ENCODE measurements at places on chromosomes 2 and 18.

- no peak for DNase-seq
Measured at GRCh38 chr18:21857871-21858270, 117.3 kb downstream of the MIB1 start.

DNA sequence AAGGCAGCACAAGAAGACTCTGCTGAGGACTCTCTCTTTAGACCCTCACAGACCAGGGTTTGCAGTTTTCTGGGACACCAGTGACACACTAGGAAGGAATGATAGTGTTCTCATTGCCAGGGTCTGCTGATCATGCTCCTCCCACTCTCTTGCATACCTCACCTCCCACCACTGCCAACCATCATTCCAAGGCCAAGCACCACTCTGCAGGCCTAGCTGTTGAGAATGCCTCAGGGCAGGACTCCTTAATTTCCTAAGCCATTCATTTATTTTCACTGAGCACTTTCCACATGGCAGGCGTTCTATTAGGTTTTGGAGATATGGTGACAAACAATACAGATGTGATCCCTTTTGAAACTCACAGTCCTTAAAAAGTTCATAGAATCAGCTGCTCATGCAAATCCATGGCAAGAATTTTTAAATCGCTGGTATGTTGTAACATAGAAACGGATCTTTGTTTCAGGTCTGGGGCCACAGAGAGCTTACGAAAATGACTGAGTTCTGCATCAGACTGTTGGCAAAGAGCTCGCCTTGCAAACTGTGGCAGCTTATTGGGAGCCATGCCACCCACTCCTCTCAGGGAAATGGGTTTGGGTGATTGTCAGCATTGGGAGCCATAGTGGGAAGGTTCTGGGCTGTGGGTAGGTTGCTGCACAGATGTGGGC, 78.5 kb downstream of the XDH start:
- DNase-seq: no peak

GRCh38 chr2:62440281-62440946, 65.6 kb downstream of the TMEM17 start:
- DNase-seq: no peak

GRCh38 chr18:7248877-7249276, 18.0 kb downstream of the LRRC30 start:
- no peak for DNase-seq

DNA sequence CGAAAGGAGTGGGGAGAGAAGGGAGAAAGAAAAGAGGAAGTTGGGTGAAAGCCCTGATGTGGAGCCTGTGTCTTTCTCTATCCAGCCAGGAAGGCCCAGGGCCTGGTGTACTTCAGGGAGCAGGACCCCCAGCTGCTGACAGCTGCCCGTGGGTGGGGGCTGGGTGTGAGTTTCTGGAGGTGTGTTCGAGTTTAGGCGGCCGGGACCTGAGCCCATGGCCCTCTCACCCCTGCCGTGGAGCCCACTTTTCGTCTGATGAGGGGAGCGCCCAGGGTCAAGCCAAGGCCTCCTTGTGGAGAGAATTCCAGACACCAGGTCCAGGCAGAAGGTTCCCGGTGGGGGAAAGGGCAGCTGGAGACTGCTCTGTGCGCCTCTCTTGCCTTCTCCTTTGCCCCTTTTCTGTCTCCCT, 2.2 kb downstream of the SIX3 start:
- DNase-seq: no peak

- no peak for DNase-seq
Measured at GRCh38 chr2:210901326-210901725, 344.9 kb downstream of the CPS1 start.

- no peak for DNase-seq
Measured at GRCh38 chr2:85669549-85669948, 1.6 kb upstream of the SFTPB start.

DNA sequence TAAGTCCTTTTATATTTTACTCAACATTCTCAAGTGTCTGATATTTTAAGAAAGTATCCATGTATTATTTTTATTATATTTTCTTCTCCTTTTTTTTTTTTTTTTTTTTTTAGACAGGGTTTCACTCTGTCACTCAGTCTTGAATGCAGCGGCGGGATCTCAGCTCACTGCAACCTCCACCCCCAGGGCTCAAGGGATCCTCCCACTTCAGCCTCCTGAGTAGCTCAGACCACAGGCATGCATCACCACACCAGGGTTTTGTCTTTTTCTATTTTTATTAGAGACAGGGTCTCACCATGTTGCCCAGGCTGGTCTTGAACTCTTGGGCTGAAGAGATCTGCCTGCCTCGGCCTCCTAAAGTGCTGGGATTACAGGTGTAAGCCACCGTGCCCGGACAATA, 212.1 kb downstream of the TCF4 start:
- DNase-seq: no peak

GRCh38 chr2:26464390-26465265, 13.3 kb downstream of the OTOF start:
- no peak for DNase-seq

DNA sequence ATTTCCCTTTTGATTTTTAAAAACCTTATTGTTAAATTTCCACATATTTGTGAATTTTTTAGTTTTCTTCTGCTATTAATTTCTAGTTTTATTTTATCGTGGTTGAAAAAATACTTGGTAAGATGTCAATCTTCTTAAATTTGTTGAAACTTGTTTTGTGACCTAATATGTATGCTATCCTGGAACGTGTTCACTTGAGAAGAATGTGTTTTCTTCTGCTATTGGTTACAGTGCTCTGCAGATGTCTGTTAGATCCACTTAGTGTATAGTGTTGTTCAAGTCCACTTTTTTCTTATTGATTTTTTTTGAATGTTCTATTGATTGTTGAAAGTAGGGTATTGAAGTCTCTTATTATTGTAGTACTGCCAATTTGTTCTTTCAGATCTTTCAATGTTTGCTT, 116.5 kb upstream of the NETO1 start:
- DNase-seq: no peak

DNA sequence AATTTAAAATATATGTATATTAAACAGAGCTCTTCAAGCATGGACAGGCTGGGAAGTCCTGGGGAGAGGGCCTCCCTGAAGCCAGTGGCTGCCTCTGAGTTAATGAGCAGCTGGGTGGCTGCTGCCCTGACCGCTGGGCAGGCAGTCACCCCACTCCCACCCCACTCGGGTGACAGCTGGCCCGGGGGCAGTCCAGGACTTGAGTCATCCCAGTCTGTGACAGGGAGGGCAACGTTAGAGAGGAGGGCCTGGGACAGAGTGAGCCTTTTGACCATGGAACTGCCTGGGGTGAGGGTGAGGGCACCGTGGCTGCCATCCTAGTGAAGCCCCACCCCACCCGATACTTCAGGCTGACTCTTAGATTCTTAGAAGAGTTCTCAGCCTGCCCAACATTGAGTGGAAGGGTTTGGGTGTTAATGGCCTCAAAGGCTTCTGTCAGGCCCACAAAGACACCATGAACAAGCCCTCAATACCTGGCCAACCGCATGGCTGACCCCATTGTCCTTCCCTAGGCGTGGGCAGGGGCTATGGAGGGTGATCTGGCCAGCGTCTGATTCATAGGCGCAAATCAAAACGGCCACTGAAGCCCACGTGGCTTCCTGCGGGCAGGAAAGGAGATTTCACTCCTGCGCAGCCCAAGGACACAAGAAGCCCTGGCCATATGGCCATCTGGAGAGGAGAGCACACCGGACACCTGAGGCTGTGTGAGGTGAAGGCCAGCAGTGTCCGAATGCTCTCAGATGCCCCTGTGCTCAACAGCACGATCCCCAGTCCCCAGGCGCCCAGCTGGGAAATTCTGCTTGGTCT, 47.5 kb downstream of the MRPS5 start:
- no peak for DNase-seq

GRCh38 chr2:175461839-175462238, 280.3 kb upstream of the ATP5MC3 start:
- DNase-seq: no peak

- DNase-seq: no peak
Measured at GRCh38 chr2:205762881-205763280, 80.6 kb downstream of the NRP2 start.

- DNase-seq: no peak
Measured at GRCh38 chr2:157587576-157587975, 41.1 kb downstream of the ACVR1C start.

DNA sequence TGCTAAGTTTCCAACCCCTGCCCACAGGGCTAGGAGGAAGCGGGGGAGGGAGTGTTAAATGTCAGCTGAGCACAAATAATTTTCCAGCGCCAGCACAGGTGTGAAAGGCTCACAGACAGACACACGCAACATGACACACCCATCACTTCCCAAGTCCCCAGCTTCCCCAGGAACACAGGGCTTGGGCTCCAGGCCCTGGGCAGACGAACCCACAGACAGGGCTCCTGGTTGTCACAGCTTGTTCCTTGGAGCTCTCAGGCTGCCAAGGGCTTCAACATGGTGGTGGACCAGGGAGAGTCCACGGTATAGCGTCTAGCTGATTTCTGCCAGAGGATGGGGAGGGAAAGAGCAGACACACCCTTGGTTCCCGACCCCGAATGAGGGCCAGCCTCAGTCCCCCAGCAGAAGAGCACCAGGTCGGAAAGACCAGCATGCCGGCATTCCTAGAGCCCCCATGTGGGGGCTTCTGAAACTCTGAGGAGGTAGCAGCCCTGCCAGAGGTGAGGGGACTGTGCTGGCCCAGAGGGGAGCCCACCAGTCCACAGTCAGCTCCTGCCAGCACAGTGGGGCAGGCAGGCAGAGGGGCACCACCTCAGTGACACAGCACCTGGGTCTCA, 1.9 kb downstream of the DUSP2 start:
- DNase-seq: peak; percentile 32

- no peak for DNase-seq
Measured at GRCh38 chr2:11397513-11397912, 53.1 kb upstream of the ROCK2 start.

DNA sequence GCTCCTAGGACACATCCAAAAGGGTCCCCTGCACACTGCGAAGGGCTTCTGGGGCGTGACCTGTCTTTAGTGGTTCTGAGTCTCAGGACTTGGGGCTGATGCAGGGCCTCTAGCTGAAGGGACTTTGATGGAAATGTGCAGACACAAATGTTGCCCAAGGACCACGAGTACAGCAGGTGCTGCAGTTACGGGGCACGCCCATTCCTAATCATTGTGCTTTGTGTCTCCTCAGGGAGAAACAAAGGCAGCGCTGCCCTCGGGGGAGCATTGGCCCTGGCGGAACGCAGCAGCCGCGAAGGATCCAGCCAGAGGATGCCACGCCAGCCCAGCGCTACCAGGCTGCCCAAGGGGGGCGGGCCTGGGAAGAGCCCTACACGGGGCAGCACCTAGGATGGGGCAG, 8.0 kb downstream of the TUBA3E start:
- no peak for DNase-seq

DNA sequence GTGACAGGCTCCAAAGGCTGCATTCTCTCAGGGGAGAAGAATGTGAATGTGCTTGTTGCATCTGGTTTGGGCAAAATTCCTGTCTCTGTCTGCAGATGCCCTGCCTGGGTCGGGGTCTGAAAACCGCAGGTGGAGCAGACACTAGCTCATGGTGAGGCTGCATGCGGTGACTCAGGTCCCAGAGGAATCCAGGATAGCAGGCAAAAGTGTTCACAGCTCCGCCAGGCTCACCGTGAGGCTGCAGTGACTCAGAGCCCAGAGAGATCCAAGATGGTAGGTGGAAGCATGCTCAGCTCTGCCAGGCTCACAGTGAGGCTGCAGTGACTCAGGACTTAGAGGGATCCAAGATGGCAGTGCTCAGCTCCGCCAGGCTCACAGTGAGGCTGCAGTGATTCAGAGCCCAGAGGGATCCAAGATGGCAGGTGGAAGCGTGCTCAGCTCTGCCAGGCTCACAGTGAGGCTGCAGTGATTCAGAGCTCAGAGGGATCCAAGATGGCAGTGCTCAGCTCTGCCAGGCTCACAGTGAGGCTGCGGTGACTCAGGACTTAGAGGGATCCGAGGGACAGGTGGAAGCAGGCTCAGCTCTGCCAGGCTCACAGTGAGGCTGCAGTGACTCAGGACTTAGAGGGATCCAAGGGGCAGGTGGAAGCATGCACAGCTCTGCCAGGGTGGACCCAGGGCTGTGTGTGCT, 200.5 kb downstream of the ACKR3 start:
- DNase-seq: no peak

GRCh38 chr2:142843731-142844130, 33.7 kb upstream of the KYNU start:
- DNase-seq: no peak

- DNase-seq: no peak
Measured at GRCh38 chr2:33068261-33068660, 121.5 kb downstream of the LTBP1 start.

GRCh38 chr2:63058144-63058920, 7.7 kb downstream of the OTX1 start:
- DNase-seq: no peak

DNA sequence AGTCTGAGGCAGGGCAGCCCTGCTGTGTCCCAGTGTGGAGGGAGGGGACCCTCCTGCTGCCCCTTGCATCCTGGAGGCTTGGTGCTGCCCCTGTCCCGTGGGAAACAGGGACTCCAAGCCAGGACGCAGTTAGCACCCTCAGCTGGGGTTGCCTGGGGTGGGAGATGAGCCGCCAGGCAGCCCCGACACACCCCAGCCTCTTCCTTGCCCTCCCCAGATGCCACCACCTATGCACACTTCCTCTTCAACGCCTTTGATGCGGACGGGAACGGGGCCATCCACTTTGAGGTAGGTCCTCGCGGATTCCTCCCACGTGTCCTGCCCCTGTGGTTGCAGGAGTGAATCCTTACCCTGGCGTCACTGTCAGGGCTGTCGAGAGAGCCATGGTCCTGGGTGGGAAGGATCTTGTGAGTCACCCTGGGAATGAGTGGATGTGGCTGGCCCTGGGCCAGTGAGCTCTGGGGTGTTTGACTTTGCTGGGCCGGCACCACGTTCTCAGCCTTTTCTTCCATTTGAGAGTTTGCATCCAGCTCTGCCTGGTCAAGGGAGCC, 27.5 kb upstream of the FAHD2A start:
- DNase-seq: no peak

DNA sequence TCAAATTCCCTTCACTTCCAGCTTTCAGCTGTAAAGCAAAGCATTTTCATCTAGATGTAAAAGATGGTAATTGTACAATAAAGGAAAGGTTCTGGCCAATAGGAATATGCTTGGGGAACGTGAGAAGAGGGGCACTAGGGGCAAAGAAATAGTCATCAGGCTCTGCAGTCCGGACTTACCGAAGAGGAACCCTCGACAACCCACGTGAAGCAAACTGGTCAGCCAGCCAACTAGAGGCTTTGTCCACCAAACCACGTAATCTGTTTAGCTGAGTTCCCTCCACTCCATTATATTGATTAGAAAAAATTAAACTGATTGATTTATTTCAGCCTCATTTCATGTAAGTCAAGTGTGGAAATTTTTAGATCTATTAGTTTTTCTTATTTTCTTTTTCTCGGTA, 300.4 kb upstream of the FANCL start:
- no peak for DNase-seq
